ENCODE measurements at places on chromosomes 1 and 21. TPM values are rescaled to one million over a fixed set of nuclear protein-coding genes. Genes with fewer than 3 reads are reported as not detected.

C1orf74 gene
- 0.51 TPM for total RNA-seq

- DNase-seq, result no peak
Measured at GRCh38 chr1:226995365-226996332, 55.6 kb downstream of the COQ8A start.

CCDC24 gene
- 2.1 TPM for total RNA-seq

ATP6V1G3 gene
- not detected for total RNA-seq

MARK1 gene
- not detected for total RNA-seq

GRCh38 chr1:17878837-17879236 lies 123.7 kb downstream of the ACTL8 start:
- no peak for DNase-seq

GRCh38 chr1:36304521-36304920 lies 1.6 kb upstream of the SH3D21 start:
- no peak for DNase-seq

- DNase-seq, result no peak
Measured at GRCh38 chr1:239545466-239545865, 159.1 kb downstream of the CHRM3 start.

- DNase-seq, result no peak
Measured at GRCh38 chr1:173422456-173422976, 54.6 kb upstream of the PRDX6 start.

OR2L5 gene
- 0.16 TPM for total RNA-seq
